Left ventricle myocardium inferior (tissue), 1 donor: ENCODE measurements at places on chromosomes 2 and 18. TPM values are rescaled to one million over a fixed set of nuclear protein-coding genes. Genes with fewer than 3 reads are reported as not detected.

DNA sequence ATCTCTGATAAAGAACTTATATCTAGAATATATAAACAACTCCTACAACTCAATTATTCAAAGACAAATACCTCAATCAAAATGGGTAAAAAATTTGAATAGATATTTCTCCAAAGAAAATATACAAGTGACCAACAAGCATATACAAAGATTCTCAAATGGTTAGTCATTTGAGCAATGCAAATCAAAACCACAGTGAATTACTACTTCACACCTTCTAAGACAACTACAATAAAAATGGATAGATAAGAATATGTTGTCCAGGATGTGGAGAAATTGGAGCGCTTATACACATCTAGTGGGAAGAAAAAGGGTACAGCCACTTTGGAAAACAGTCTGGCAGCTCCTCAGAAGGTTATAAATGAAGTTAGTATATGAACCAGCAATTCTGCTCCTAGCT lies 332.9 kb downstream of the TGIF1 start:
- no peak for DNase-seq

DNA sequence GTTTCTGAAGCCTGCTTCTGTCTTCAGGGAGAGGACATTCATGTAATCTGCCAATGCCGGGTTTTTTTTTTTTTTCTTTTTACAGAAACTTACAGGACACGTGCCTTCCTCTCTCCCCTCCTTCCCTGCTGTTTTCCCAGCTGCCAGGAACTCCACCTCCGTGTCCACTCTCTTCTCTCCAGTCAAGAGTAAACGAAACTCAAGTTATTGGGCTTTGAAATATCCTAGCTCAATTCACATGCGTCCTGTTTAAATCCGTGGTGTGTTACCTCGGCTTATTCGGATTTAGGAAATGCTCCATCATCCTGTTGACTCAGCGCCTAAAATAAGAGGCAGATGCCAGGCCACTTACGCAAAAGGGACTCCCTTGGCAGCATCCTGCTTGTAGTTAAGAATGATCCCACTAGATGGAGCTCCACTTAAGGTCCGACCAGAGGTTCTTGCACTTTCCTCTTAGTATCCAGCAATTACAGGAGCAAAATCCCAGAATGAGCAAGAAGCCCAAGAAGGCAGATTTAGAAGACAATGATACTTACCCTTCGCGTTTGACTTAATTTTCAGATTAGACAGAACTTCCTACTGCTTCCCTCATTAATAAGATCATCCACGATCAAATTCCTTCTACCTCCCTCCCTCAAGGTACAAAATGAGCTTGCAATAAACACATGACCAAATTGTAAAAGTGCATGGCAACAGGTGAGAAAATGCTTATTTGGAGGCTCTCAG lies 97.2 kb upstream of the ZCCHC2 start:
- peak; percentile 44 for DNase-seq

SAG gene
- not detected for total RNA-seq

FOXI3 gene
- total RNA-seq, result not detected

- DNase-seq, result no peak
Measured at GRCh38 chr2:81304154-81304830, 999.7 kb upstream of the LRRTM1 start.

GLB1L gene
- total RNA-seq, result 1.7 TPM

LBX2 gene
- total RNA-seq, result 0.25 TPM

GRCh38 chr2:11043245-11043644 lies 112.0 kb upstream of the SLC66A3 start:
- no peak for DNase-seq

DLGAP1 gene
- 0.05 TPM for total RNA-seq

GRCh38 chr2:215619989-215620388 lies 184.1 kb upstream of the FN1 start:
- peak; percentile 53 for DNase-seq

DNA sequence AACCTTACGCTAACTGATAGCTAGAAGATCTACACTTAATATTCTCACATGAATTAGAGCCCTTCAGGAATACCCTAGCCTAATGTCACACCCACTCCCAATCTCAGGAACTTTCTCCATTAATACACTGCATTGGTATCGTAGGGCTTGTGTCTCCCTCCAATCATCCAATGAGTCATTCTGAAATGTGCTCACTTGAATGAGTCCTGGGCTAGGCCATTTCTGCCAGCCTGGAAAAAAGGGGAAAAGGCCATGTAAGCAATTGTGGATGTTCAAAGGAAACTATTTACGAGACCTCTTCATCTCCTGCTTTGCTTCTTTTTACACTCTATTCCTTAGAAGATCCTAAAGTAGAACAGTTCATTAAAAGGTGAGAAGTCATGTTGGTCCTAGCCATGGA lies 18.8 kb downstream of the ZEB2 start:
- no peak for DNase-seq

GRCh38 chr2:27485496-27485895 lies 4.0 kb downstream of the IFT172 start:
- no peak for DNase-seq

DNA sequence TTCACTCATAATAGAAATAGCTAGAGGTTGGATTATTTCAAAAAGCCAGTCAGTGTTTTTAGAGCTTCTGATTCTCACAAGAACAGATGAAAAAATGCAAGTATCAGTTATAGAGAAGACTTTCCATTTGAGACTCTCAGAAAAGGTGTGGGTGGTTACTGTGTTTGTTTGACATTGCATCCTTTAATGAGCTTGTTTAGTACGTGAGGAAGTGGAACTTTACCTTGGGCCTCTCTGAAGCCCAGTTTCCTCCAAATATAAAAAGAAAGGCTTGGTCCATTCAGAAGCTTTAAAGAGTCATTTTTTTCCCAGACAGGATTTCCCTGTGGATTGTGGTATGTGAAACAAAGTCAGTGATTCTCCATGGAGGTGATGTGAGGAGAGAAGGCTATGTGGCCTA lies 89.9 kb upstream of the RANBP2 start:
- DNase-seq, result no peak

- no peak for DNase-seq
Measured at GRCh38 chr18:55419947-55420664, 167.9 kb downstream of the TCF4 start.

DNA sequence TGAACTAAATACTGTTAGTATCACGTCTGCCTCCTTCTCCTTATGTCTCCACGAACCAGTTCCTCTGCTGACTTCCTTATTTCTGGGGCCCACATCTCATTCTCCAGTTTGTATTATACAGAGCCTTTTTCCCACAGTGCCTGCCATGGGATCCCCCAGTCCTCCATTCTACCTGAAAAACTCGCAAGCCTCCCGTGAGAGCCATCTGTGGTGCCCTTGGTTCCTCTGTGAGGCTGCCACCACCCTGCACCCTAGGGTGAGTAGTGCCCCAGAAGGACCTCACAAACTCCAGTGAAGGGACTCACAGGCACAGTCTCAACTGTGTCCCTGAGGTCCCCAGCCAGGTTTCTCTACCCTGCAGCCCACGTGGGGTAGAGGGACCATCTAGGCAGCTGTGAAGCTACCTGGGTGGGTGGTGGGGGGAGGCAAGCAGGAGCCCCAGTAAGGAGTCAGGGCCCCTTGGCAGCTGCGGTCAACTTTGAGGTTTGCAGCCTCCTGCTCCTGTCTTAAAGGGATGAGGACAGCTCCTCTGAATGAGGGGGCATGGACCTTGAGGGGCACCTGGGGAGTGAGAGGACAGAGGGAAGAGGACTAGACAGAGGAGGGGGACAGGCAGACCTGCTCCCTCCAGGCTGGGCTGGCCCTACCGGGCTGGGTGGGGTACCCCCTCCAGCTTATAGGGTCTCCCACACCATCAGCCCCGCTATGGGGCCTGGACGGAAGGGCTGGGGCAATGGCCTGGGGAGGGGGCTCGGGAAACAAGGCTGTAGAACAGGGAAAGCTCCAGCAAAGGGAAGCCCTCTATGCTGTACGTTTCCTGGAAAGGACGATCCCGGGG lies 1.0 kb downstream of the PSTPIP2 start:
- DNase-seq, result no peak

DNA sequence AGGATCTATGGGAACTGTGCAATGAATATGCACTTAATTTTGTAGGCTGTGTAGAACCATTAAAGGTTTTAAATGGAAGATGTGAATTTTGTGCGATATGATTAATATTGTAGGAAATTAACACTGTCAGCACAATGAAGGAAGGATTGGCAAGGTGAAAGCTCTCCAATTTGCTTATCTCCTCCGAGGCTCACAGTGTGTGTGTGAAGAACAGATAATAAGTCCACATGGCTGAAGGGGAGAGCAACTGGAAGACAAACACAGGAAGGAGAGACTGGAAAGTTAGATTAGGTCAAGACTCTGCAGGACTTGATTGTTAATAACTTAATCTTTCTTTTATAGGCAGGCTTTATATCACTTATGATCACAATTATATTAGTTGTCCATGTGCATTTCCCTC lies 269.7 kb upstream of the VRK2 start:
- no peak for DNase-seq

- no peak for DNase-seq
Measured at GRCh38 chr18:75677696-75678455, 250.4 kb upstream of the SMIM21 start.

DNA sequence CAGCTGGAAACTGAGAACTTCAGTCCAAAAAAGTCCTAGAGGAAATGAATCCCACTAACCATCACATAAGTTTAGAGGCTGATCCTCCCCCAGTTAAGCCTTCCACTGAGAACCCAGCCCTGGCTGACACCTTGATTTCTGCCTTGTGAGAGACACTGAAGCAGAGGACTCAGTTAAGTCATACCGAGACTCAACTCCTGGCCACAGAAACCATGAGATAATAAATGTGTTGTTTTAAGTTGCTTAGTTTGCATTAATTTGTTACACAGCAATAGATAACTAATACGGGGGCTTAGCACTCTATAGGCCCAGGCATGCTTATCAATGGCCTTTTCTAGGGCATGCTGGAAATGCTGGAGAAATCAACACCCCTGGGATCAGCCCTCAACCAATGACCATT lies 3.4 kb upstream of the ADD2 start:
- no peak for DNase-seq

GRCh38 chr2:169114056-169114455 lies 44.7 kb downstream of the DHRS9 start:
- no peak for DNase-seq

GRCh38 chr2:171407030-171407675 lies 26.6 kb downstream of the METTL8 start:
- DNase-seq, result no peak

EPB41L3 gene
- 6.3 TPM for total RNA-seq

GAREM2 gene
- 0.93 TPM for total RNA-seq

MEIS1 gene
- total RNA-seq, result 38.0 TPM

DNA sequence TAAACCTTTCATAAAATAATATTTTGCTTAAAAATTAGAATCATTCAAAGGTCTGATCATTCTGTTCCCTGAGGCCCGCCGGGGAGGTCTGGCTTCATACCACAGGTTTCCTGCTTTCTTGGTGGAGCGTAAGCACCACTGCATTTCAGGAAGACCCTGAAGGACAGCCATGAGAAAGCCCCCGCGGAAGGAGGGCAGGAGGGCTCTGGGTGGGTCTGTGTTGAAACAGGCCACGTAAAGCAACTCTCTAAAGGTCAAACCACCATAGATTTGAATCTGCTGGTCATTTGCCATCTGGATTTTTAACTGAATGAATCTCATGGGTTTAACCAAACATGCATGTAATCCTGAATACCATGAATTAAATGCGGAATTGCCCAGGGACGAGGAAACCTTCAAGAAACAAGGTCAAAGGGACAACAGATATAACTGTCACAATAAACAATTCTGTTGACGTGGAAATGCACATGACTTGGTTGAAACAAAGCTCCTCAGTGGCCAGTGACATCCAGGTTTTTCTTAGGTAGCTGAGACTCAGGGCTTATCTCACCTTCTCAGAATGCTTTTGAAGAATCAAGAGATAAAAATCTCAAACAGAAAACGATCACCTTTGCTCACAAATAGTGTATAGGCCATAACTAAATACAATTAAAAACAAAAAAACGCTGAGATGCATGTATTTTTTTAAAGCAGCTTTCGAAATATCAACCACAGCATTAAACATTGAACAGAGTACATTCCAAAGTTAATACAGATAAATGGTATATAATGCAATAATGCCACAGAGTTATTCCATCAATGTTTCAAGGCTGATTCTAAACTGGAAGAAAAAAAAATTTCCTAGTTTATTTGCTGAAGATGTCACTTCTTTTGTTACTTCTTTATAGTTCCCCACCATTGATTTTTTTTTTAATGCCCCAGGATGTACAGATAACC lies 193.2 kb downstream of the BCL2 start:
- no peak for DNase-seq

DNA sequence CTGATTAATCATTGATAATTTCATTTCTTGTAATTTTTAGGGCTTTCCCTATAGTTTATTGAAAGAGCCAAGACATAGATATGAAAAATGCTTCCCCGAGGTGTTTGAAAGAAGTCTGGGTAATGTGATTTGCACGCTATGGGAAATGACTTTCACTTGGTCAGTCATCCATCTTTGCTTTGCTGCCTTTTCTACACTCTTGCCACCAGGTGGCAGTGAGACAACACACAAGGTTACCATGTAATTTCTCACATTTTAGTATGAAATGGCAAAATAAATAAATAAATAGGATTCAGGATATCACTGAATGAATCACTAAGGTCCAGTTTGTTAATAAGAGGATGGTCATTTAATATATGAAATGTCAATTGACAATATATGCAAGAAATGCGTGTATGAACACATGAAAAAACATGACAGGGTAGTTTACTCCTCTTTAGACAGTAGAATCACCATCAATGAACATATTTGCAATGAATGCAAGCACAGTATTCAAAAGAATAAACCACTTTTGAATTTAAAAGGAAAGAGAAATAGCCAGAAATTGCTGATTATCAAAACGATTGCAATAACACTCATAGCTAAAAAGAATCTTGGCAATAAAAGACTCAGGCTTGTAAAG lies 52.2 kb upstream of the KCNH7 start:
- DNase-seq, result no peak

DNA sequence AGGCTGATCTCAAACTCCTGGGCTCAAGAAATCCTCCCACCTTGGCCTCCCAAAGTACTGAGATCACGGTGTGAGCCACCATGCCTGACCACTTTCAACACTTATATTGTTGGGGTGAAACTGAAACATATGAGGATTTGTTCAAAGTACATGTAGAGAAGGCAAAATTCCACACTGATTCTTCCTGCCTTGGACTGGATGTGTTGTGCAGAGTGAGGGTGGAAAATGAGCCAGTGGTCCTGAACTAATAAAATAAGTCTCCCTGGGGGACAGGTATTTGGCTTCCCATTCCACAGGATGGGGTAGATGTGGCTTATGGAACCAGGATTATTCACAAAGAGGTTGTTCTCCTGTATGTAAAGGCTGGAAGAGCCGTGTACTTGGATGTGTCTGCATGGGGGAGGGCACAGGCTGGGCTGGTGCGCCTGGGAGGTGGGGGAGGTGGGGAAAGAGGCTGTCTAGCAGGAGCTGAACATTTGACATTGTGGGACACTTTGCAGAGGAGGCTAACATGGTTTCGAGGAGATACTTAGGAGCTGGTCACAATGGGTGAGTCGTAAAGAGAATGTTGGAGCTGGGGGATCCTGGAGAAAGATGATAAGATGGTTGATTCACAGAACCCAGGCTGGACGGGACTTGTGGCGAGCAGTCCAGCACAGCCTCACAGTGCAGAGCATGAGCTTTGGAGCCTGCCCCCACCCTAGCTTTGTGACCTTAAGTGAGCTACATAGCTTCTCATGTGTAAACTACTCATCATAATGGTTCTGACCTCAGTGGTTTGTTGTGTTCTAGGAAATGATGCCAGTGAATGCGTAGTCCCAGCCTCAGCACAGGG lies at the start of gene TXNDC2:
Gene TXNDC2, plus strand, starts transcription at position 804 of the 835 bp plus-strand sequence. CDS start 708 bp downstream, outside the sequence.
- no peak for DNase-seq

- DNase-seq, result no peak
Measured at GRCh38 chr18:26468931-26469340, 79.4 kb downstream of the KCTD1 start.

EGR4 gene
- not detected for total RNA-seq

ZNF532 gene
- 59.3 TPM for total RNA-seq

- DNase-seq, result no peak
Measured at GRCh38 chr2:85255813-85256594, 71.8 kb downstream of the TGOLN2 start.
